ENCODE measurements at places on chromosomes 16 and 17.

DNA sequence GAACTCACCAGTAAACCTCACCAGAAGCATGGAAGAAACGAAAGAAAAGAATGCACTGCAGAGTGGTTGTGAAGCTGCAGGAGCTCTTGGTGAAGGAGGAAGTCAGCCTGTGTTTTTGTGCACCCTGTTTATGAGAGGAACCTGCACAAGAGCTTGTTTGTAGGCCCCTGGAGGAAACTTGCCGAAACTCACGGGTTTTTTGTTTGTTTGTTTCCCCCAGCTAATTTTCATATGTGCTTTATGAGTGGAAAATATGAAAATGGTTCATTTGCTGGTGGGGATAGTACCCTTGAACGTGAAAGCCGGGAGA is 222.7 kb downstream of the C16orf95 start:
- DNase-seq, result no peak

DNA sequence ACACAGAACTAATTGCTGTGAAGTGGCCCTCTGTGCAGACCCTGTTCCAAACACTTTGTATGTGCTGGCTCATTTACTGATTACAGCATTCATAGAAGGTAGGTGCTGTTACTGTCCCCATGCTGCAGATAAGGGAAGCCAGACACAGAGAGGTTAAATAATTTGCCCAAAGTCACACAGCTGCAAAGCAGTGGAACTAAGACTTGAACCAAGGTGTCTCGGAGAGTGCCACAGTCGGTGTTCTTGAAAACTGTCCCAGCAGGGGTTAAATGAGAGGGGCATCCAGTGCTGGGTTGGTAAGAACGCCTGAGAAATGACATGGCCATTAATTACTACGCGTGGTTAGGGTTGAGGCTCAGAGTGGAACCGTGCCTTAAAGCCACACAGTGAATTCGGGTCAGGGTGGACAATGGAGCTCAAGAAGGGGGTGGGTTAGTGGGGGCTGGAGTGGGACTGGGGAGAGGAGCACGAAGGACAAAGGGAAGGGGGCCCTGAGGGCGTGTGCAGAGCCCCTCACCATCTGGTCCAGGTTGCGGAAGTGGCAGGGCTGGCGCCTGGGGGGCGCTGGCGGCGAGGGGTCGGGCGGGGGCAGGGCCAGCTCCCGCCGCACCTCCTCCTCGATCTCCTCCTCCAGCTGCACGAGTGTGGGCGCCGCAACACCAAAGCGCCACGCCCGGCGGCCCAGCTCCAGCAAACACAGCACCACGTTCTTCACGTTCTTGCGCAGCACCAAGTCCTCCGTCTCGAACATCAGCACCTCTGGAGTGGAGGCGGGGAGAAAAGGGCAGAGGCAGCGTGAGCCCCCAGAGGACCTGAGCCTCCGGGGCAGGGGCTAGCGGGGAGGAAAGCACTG is 3.3 kb downstream of the GAS2L2 start:
- DNase-seq, result no peak

DNA sequence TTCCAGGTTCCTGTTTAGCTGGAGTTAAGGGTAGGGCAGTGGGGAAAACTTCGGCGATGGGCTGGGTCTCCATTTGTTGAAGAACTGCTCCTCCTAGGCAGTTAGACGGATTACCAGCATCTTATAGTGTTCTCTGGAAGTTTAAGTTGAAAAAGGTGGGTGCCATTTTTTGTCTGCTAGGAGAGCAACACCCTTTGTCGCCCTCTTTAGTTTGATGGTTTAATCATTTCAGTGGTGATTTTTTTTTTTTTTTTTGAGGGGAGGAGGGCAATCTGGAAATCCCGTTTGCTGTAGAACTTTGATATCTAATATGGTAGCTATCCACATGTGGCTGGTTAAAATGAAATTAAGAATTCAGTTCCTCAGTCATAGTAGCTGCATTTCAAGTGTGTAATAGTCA is 4.1 kb downstream of the UBFD1 start:
- no peak for DNase-seq

- no peak for DNase-seq
These were observed 13.8 kb downstream of the THRA start for GRCh38 chr17:40076591-40076990.

DNA sequence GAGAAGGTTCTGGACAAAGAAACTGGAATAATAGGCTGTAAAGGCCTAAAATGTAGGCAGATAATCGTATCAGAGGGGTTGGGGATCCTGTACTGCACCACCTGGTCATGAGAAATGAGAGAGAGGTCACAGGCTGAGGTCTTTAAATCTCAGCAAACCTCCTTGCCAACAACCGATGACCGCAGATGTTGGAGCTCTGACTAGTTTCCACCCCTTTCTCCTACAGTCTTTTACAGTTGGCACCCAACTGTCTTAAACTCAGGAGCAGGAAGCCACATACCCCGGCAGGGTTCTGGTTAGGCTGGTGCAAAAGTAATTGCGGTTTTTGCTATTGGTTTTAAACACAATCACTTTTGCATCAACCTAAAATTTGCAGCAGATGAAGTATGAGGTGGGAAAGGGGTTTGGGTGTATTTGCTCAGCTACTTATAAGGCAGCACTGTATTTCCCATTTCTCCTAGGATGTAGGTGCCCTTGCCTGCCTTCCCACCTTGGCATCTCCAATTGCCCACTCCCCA is 261.8 kb upstream of the MYOCD start:
- no peak for DNase-seq

DNA sequence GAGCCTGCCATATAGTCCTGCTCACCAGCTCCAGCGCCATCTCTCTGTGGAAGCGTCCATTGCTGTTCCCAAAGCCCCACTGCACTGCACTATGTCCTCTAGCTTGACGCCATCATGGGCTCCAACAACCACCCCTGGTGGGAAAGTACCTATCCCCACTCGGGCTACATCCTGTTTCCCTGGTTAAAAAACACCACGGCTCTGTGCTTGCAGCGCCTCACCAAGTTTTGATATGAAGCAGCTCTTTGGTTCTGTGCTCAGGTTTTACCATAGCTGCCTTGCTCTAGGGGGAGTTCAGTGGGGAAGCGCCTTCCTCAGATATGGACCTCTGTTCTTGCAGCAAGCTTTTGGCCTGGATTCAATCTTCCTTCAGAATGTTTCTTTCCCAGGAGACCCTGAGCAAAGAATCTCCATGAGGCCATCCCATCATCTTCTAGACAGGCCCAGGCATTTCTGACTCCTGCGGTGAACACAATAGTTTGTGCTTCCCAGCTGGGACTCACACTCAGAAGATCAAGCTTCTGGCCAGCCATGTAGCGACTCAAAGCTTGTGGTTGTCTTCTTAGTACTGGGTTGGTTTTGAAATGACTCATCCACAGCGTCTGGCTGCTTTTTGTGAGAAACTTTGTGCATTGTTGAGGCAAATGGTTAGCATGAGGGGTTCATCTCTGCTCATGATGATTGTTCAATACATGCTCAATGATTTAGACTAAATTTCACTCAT is 39.5 kb downstream of the DYNLRB2 start:
- DNase-seq, result no peak
